ENCODE measurements at places on chromosomes 5 and 9. TPM values are rescaled to one million over a fixed set of nuclear protein-coding genes. Genes with fewer than 3 reads are reported as not detected.

The SLC4A9 gene
- total RNA-seq = 0.05 TPM

The SOX30 gene
- 0.11 TPM for total RNA-seq

The CCL27 gene
- not detected for total RNA-seq

The TAS2R1 gene
- not detected for total RNA-seq

The FGF1 gene
- not detected for total RNA-seq

DNA sequence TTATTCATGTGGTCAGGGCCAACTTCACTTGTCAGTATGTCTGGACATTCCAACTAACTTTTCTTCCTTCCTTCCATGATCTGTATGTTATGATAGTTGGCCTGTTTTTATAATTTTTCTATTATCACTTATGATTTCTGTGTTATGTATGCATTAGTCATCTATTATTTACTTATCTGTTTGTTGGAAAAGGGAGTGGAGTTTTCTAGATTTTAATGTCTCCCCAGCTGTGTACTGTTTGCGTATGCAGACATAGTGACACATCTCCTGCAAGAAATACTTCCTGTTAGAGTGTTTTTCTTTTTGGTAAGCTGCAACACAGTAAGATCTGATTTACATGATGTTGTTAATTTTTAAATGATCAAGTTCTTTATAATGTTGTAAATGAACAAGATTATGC, 8.7 kb upstream of the INSYN2B start:
- no peak for DNase-seq

DNA sequence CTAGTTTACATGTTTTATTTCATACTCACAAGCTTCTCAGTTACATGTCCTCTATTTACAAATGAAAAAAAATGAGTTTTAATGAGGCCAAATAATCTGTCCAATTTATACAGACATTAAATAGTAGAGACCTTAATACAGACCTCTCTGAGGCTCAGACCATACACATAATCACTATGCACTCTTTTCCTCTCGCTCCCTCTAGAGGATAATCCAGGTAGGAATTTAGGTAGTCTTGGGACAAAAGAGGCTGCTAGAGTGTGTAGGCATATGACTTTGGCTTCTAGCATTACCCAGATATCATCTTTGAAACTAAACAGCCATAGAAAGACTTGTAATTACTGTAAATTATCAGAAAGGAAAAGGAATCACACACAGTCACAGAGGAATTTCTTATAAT, 444.7 kb downstream of the HINT1 start:
- no peak for DNase-seq

GRCh38 chr5:116911074-116911473, 336.5 kb upstream of the SEMA6A start:
- no peak for DNase-seq

GRCh38 chr5:135386886-135387628, 12.0 kb downstream of the MACROH2A1 start:
- DNase-seq = no peak

DNA sequence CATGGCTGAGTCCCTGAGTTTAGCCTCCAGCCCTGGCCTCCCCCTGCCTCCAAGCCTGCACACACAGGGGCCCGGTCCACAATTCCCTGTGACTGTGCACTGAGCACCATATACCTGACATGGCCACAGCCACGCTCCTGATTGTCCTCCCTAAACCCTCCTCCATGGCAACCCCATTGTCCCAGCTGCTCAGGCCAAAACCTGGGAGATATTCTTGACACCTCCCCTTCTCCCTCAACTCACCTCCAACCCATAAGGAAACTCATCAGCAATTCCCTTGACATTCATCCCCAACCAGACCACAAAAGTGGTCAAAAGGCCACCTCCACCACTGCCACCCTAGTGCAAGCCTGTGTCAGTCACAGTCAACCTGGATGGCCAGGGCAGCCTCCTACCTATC, 107.5 kb upstream of the MVB12B start:
- no peak for DNase-seq

DNA sequence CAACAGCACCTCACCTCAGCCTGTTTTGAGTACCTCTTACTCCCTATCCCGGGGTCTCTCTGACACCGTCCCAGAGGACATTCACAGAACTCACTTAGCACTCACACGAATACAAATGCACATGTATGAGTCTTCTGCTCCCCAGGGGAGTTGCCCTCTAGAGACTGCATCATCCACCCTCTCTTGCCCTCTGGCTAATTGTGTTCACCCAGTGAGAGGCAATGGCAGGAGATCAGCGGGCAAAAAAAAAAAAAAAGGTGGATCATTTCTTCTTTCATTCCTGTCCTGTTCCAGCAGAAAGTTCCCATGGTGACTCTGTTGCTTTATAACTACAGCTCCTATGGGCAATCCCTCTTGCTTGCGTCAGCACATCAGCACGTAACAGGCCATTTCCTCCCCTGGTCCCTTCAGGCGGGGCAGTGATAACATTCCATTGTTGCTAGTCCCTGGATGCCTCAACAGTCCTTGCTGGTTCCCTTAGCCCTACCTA, 23.5 kb upstream of the SNX2 start:
- no peak for DNase-seq

GRCh38 chr9:81537964-81538363, 151.4 kb downstream of the TLE1 start:
- DNase-seq = no peak

DNA sequence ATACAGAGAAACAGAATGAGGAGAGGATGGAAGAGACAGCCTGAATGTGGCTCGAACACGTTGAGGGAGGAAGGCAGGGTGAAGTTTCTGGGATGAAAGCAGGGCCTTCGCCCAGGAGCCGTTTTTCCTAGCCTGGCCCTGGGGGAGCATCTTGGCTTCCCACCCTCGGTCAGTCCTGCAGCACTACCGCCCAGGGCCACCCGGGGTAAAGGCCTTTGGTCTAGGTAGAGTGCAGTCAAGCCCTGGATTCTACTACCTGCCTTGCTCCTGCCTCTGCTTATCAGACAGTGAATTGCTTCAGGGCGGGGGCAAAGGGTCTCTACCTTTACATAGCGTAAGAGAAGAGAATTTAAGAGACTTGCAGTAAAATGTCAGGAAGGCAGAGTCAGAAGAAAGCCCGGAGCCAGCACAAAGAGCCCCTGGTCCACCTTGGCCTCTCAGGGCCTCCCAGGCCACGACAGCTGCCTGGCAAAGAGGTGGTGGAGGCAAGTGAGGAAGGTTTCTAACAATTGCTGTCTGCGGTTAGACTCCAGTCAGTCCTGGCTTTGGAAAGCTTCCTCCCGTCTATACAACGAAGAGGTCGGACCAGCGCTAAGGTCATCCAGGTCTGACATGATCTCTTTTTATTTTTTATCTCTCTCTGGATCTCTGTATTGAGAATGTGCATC, 17.9 kb downstream of the COL15A1 start:
- DNase-seq = no peak

- no peak for DNase-seq
Measured at GRCh38 chr5:41445937-41446563, 64.4 kb downstream of the PLCXD3 start.

GRCh38 chr9:9389904-9390303, 1222.9 kb downstream of the PTPRD start:
- DNase-seq = no peak

Measured in GM12878 (cell line).